ENCODE measurements at places on chromosomes 3 and 15.

DNA sequence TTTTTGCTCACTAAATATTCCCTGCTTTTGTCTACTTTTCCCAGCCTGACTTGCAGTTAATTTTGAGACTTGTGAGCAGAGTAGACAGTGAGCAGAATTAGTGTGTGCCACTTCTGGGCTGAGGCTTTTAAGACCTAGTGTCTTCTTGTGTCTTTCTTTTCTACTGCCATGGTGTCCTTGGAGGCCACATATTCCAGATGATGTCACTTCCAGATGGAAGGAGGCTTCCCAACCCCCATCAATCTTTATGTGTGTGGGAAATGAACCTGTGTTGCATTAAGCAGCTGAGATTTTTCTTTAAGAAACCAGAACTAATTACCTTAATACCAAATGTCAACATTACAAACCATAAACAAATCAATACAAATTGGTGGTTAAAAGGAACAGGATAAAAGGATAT, 774.7 kb upstream of the ROBO1 start:
- no peak for DNase-seq

DNA sequence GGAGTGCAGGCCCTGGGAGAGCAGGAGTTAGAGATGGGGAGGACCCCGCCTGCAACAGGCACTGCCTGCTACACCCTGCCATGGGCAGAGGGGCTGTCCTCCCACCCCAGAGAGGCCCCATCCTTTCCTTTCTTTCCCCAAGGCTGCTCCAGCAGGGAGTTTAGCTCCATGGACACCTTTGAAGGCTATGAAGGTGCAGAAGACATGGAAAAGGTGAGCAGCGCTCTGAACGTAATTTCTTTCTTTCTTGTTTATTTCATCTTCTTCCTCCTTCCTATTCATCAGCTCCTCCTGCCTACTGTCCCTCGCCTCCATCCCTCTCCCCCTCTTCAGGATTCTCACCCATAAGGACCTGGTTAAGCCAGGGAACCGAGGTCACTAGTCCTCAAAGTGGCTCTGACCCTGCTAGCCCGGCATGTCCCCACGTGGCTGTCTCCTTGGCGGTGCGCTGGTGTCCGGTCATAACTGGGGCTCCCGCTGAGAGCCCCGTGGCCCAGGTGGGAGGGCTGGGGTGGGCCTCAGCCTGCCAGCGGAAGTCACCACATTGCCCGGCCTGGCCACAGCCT, 16.0 kb upstream of the ADIPOQ start:
- no peak for DNase-seq

DNA sequence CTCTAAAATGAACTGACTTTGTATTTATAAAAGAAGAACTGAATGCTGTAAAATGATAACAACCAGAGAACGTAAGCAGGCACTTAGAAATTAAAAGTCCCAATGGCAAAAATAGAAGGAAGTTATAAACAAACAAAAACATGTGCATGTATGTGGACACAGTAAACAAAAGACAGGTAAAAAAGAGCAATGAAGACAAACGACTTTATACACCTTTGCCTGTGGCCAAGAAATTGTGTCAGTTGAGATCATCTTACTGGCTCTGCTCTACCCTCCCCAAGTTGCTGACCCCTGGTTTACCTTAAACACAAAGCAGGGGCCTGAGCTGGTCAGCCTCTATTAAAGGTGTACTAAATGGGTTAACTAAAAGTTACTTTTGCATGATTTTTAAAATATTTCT, 41.7 kb upstream of the GP5 start:
- DNase-seq = no peak

DNA sequence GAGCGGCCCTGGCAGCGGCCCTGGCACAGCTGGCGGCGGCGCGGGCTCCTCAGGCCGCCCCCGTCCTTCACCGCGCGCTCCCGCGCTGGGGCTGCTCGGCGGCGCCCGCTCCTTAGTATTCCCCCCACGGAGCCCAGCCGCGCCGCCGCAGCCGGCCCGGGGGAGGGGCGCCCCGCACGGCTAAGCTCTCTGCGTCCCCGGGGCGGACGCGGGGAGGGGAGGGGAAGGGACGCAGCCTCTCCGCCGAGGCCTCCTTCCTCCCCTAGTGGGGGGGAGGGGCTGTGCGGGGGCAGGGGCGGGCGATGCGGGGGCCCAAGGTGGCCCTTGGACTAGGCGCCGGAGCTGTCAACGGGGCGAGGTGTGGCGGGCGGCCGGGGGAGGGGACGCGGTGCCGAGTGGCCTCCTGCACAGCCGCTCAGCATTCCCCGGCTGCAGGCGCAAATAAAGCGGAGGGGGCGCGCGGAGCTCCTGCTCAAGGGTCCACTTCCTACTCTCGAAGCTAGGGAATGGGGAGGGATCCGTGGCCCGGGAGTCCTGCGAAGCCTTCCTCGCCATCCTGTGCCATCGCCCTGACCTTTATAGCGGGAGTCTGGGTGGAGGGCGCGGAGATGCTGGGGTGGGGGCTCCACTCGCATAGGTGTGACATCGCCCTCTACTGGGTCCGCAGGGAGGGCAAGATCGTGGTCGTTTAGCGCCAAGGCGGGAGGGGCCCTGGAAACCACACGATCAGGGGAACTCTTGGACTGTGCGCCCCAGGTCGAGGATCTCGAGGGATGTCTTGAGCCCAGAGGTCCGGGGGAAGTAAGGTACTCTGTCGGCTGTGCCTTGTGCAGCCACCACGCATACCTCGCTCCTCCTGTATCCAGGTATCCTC, 22.2 kb downstream of the EPHB3 start:
- no peak for DNase-seq

GRCh38 chr15:64348455-64348854, 7.5 kb downstream of the CSNK1G1 start:
- DNase-seq = no peak

GRCh38 chr15:90219421-90220141, 14.2 kb downstream of the CIB1 start:
- no peak for DNase-seq

DNA sequence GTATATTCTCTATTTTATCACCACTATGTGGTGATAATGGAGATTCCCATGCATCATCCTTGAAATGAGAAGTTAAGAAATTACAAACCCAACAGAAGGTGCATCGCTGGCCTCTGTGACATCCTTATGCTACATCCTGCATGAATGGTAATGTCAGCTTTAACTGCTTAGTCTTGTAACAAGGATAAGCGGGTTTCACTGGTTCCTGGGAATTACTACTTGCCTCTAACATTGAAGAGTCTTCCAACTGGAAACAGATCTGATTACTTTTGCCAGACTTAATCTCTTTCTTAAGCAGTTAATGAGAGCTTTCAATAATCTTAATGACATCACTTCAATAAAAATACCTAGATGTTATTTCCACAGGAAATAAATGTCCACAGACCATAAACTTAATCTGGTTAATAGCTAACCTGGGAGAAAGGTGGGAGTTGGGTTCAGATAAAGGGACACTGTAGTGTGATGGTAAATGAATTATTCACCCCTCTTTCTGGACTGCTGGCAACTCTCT, 44.0 kb downstream of the FMN1 start:
- DNase-seq = no peak

- DNase-seq = no peak
Observed at GRCh38 chr3:138371070-138371965, 22.9 kb downstream of the MRAS start.

DNA sequence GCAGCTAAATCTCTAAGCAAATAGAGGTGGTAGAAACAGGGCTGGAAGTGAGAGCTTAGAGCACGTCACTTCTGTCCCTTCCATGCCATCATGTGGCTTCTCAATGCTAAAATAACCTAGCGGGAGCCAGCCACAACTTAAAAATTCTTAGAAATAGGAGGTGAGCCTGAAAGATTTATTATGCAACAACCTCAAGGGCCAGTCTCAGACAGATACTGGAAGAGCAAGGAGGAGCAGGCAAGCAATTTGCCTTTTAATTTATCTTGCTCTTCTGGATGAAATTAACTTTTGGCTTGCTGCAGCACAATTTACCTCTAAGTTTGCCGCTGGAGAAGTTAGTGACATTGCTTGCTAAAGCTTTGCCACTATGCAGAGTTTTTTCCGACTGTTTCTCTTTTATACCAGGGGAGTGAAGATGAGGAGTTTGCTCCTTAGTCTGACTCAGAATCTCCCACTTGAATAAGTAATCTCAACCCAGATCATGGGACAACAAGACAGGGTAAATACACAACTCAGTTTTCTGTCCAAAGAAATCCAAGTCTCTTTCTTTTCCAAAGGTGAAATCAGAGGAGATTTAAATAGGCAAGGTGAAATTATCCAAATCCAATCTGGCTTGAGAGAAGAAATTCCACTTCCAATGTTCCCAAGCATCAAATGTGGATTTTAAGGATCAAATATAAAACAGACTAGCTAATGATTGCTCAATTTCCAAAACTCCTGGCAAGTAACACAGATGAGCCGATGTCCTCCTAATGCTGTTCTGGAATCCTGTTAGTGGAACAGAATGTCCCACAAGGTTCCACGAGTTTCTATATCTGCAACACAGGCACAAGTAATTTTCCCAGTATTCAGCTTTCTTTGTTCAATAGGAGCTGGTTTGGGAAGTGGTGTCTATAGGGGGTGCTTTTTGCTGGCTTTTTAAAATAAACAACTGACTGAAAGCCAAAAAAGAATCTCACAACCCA, 329.4 kb upstream of the RORA start:
- DNase-seq = no peak

DNA sequence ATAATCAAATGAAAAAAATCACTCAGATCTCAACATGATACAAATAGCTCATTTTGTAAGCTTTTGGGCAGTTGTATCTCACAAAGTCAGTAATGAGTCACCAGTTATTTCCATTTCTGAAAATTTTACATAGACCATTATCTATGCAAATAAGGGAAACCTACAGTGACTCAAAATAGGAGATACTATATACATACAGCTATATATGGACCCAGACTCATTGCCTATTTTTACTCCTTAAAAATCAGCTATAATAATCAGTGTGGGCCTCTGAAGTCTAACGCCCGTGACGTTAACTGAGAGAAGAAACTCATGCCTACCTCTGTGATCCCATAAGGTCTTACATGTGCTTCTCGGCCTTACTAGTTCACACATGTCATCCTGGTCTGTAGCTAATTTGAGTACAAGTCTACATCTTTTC, 31.6 kb downstream of the LRIG1 start:
- DNase-seq = no peak
